CD8-positive, alpha-beta T cell (primary cell): ENCODE measurements at places on chromosomes 4 and X. TPM values are rescaled to one million over a fixed set of nuclear protein-coding genes. Genes with fewer than 3 reads are reported as not detected.

MAPK10 gene
- not detected for total RNA-seq

GRCh38 chrX:120372667-120373370 lies 10.9 kb downstream of the ATP1B4 start:
- no peak for DNase-seq

TIGD4 gene
- not detected for total RNA-seq

- DNase-seq: no peak
Observed at GRCh38 chr4:130689181-130689580, 1593.2 kb downstream of the C4orf33 start.

- no peak for DNase-seq
Observed at GRCh38 chrX:36930491-36930890, 77.7 kb upstream of the FAM47C start.

DNA sequence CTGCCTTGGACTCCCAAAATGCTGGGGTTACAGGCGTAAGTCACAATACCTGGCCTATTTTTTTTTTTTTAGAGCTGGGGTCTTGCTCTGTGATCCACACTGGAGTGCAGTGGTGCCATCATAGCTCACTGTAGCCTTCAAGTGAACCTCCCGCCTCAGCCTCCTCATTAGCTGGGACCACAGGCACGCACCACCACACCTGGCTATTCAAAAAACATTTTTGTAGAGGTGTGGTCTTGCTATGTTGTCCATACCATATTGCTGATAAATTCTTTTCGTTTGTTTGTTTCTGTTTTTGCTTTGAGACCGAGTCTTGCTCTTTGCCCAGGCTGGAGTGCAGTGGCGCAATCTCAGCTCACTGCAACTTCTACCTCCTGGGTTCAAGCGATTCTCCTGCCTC lies 21.6 kb downstream of the ENOPH1 start:
- DNase-seq: no peak

GABRG1 gene
- total RNA-seq: not detected

KLF8 gene
- total RNA-seq: 0.67 TPM

GRCh38 chr4:138300616-138301015 lies 58.5 kb upstream of the SLC7A11 start:
- no peak for DNase-seq

DNA sequence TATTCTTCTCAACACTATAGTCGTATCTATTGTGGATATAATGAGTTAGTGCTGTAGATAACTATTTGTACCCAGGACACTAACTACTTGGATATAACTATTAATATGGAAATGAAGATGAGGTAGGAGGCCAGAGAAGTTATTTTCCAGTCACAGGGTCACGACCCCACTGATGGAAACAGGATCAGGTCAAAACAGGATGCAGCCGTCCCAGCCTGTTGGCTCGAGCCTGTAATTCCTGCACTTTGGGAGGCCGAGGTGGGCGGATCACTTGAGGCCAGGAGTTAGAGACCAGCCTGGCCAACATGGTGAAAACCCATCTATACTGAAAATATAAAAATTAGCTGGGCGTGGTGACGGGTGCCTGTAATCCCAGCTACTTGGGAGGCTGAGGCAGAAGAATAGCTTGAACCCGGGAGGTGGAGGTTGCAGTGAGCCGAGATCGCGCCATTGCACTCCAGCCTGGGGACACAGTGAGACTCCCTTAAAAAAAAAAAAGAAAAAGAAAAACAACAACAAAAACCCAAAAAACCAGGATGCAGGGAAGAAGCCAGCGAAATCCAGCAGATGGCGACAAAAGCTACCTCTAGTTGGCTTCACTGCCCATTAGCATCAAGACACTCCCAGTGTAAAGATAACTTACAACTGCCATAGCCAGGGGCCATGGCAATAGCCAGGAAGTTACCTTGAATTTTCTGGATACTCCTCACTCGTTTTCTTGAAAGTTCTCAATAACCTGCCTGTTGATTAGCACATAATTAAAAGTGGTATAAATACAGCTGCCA lies 37.9 kb upstream of the NKAP start:
- DNase-seq: no peak

TMPRSS11B gene
- not detected for total RNA-seq

- no peak for DNase-seq
Observed at GRCh38 chrX:2336181-2336580, 164.6 kb downstream of the DHRSX start.

DNA sequence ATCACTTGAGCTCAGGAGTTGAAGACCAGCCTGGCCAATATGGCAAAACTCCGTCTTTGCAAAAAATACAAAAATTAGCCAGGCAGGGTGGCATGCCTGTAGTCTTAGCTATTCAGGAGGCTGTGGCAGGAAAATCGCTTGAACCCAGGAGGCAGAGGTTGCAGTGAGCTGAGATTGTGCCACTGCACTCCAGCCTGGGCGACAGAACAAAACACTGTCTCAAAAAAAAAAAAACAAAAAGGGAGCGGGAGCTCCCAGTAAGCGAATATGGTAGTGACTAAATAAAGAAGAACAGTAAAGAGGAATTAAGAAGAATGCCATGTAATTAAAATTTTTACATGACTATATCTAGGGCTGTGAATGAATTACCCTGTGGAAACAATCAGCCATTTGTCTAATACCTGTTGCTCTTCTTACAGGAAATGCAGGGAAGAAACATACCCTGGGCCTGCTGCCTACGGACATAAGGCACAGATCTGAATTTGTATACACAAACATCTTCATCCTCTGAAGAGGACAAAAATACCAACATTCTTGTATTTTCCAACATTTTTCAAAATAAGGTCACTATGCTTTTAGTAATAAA lies 11.4 kb downstream of the WDFY3 start:
- DNase-seq: no peak

- DNase-seq: no peak
Observed at GRCh38 chr4:1364217-1364616, 17.2 kb downstream of the UVSSA start.
